CD4-positive, alpha-beta memory T cell (primary cell): ENCODE measurements at places on chromosomes 16 and 17.
A peak's percentile ranks its signal among the peaks of the same experiment; 100 is the strongest.

DNA sequence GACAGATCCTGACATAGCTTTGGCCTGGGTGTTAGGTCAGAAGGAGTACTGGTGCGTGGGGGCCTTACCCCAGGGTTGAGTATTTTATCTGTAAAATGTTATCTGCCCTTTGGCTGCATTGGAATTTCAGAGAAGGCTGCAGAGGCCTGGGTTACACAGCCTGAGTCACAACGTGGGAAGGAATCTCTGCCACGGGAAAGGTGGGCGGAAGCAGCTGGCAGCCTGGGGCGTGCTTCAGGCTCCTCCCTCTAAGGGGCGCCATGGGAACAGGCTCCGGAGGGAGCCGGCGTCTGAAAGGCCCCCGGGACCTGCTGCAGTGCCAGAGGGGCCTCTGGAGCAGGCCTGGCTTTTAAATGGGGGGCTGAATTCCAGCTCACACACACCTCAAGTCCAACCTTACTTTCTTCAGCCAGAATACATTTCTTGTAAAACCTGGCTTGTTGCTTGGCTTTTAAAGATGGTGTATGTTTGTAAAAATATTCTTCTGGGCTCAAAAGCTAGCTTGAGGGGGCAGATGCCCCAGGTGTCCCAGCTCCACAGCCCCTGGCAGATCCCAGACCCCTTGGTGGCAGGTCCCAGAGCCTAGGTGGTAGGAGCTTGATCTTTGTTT, 142.2 kb downstream of the RAB11FIP4 start:
- H3K36me3 ChIP-seq: peaks cover 40% of the 10 kb centered on the region
- H3K4me1 ChIP-seq: no peaks in the 10 kb centered on the region
- H3K27me3 ChIP-seq: no peaks in the 10 kb centered on the region

DNA sequence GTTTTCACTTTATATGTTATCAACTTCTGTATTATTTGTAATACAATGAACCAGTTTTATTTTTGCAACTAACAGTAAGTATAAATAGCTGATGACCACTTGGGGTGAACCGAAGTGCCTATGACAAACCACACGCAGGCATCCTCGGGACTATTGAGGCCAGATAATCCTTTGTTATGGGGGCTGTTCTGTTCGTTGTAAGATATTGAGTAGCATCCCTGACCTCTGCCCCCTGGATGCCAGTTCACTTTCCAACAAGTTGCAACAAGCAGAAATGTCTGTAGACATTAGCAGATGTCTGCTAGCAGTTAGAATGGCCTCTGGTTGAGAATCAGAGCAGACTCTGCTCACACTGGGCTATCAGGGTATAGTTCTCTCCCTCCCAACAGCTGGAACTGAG, 277.0 kb downstream of the WWOX start:
- H3K27me3 ChIP-seq: no peaks in the 10 kb centered on the region
- H3K4me1 ChIP-seq: no peaks in the 10 kb centered on the region
- H3K4me3 ChIP-seq: no peak overlapping the region
- H3K27ac ChIP-seq: no peak overlapping the region
- DNase-seq: no peak

- no peak overlapping the region for H3K4me3 ChIP-seq
- no peak for DNase-seq
- no peaks in the 10 kb centered on the region for H3K4me1 ChIP-seq
- no peaks in the 10 kb centered on the region for H3K27me3 ChIP-seq
- no peak overlapping the region for H3K27ac ChIP-seq
These were observed 207.7 kb downstream of the HS3ST3A1 start for GRCh38 chr17:13393841-13394710.

DNA sequence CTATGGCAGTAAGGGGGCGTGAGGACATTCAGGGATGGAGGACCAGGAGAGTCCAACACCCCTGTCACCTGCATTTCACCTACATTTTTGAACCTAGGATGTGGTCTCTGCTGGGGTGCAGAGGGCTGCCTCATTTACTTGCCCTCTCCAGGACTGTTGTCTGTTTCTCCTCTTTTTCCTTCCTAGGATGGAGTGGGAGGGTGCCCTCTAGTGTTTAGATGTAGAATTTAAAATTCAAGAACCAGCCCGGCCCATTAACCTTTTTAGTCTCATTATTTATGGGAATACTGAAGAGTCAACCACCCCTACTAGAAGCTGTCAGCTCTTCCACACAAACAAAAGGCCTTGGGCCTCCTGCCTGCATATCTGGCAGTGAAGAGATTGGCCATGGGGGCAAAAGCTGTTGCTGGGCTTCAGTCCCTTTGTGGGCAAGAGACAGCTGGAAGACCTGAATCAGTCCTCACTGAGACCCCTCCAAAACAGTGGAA, 2.5 kb upstream of the STARD3 start:
- no peak overlapping the region for H3K27ac ChIP-seq

DNA sequence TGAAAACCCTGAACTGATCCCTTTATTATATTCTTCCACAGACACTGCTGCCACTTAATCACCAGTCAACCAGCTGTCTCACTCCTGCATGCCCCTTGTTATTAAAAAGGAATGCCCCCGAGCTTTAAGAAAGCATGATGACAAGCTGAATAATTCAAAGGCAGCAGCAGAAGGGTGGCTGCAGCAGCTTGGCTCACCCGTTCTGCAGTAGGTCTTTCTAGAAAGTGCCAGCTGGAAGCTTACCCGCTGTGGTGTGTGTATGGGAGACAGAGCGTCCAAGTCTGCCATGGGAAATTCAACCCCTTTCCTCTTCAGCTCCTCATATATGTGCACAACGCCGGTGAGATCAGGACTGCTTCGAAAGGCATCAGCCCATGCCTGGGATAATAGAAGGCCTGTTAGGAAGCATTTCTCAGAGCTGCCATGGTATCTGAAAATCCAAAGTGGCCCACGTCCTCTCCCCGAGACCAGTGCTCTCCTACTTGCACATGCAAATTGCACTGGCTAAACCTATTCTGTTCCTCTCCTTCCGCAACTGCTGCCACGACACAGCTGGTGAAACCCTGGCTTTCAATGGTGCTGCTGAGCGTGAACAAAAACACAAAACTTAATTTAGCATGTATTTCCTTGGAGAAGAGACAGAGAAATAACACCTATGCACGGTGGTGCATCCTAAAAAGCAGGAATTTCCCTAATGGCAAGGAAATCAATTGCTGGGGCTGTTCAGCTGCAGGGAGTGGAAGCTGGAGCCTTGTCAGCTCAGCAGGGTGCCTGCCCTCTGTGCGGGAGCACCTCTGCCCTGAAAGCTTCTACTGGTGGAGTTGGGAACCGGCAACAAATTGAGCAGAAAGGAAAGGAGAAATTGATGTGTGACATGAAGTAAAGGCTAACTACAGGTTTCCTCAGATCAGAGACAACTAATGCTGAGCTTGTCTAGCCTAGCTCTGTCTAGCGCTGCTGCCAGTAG, 47.9 kb upstream of the SREBF1 start:
- peaks cover 8% of the 10 kb centered on the region for H3K36me3 ChIP-seq
- no peak for DNase-seq
- no peak overlapping the region for H3K27ac ChIP-seq
- H3K27me3 ChIP-seq: no peaks in the 10 kb centered on the region
- no peak overlapping the region for H3K4me3 ChIP-seq

DNA sequence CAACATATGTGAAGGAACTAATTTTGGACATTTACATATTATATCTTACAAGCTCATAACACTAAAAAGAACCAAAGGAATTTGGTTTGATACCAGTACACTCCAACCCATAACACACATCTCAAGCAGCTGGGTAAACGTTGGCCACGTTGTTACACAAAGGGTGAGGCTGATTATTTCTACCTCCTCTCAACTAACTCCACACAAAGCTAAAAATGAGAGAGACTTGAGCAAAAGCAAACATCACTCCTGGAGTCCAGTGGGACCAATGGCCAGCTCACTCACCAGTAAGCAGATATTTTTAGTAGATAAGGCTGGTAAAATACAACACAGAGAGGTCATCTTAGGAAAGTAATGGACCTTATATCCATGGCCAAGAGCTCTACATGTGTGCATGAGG, 207.6 kb downstream of the MRTFB start:
- no peaks in the 10 kb centered on the region for H3K36me3 ChIP-seq
- H3K4me3 ChIP-seq: no peak overlapping the region
- DNase-seq: no peak
- H3K4me1 ChIP-seq: no peaks in the 10 kb centered on the region
- H3K27ac ChIP-seq: no peak overlapping the region

DNA sequence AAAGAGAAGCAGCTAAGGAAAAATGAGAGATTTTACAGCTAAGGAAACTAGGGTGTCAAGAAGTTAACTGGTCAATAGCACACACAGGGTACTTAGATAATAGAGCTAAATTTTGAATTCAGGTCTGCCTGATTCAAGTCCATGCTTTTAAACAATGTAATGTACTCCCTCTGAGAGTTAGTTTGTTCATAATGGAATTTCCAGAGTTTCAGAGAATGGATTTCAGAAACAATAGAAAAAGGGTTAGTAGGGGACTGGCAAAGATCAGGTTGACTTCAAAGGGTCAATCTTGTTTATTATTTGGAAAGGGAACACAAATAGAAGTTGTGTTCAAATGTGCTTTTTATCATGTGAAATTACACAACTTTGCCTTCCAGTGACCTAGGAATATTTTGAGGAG, 17.9 kb downstream of the NSRP1 start:
- H3K4me3 ChIP-seq: no peak overlapping the region
- no peaks in the 10 kb centered on the region for H3K36me3 ChIP-seq
- peaks cover 3% of the 10 kb centered on the region for H3K4me1 ChIP-seq
- H3K27ac ChIP-seq: no peak overlapping the region
- no peak for DNase-seq
- no peaks in the 10 kb centered on the region for H3K27me3 ChIP-seq

DNA sequence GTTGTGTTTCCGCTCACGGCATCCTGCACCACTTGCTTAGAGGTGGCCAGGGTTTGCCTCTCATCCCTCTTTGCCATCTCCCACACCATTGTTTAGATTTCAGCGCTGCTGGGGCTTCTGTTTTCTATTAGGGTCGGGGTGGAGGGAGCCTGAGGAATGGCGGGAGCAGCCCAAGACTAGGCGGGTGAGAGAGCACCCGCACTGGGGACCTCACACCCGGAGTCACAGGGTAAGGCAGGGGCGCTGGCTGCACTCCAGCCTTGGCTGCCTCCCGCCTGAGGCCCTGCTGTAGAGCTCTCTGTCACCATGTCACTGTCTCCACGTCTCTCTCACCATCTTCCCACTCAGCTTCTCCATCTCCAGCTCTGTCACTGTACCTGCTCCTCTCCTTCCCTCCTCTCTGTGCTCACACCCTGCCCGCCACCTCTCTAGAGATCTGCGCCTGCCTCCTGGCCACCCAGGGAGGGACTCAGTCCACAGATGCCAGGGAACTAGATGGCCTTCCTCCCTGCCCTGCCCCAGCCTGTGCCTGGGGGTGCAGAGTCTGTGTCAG, 32.8 kb upstream of the ABCC3 start:
- H3K27ac ChIP-seq: no peak overlapping the region
- DNase-seq: no peak
- no peaks in the 10 kb centered on the region for H3K36me3 ChIP-seq
- no peak overlapping the region for H3K4me3 ChIP-seq
- H3K27me3 ChIP-seq: no peaks in the 10 kb centered on the region

GRCh38 chr16:54266363-54266955, 20.1 kb downstream of the IRX3 start:
- H3K4me1 ChIP-seq: no peaks in the 10 kb centered on the region
- H3K27me3 ChIP-seq: no peaks in the 10 kb centered on the region
- no peak overlapping the region for H3K4me3 ChIP-seq
- no peaks in the 10 kb centered on the region for H3K36me3 ChIP-seq
- no peak for DNase-seq

DNA sequence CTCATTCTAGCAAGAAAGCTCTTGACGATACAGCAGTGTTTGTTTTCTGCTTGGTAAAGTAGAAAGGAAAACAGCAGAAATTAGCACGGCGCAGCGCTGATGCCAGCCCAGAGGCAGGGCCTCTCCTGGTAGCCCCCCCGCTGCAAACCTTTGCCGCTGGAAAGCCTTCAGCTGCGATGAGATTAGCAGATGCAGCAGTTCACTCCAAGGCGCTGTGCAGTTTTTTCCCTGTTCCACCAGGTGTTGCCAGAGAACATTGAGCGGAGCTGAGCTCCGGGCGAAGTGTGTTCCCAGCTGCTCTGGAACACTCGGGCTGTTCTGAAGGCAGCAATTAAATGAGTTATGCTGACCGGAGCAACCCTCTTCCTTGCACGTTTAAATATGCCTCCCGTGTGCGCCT, 72.5 kb downstream of the RBFOX1 start:
- H3K36me3 ChIP-seq: no peaks in the 10 kb centered on the region
- H3K4me1 ChIP-seq: no peaks in the 10 kb centered on the region
- no peak for DNase-seq
- H3K27ac ChIP-seq: no peak overlapping the region

GRCh38 chr17:32127158-32127897, 15.0 kb upstream of the RHOT1 start:
- H3K4me3 ChIP-seq: peak overlapping the region; percentile 74
- H3K36me3 ChIP-seq: no peaks in the 10 kb centered on the region
- peak overlapping the region; percentile 79 for H3K27ac ChIP-seq
- peak; percentile 82 for DNase-seq

DNA sequence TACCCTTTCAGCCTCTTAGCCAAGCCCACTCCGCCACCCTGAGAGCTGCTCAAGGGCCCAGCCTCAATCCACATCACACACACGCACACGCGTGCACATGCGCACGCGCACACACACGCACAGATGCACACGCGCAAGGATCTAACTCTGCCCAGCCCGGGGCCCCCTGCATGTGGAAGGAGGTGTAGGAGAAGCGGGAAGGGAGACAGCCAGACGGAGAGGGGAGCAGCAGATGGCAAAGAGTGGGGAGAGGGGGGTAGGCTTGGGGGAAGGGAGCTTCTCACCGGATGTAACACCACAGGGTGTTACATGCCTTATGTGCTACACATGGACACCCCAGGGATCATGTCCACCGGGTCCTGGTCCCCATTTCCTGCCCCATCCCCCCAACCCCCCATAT, 15.3 kb downstream of the DLG4 start:
- no peaks in the 10 kb centered on the region for H3K36me3 ChIP-seq
- H3K4me1 ChIP-seq: peaks cover 21% of the 10 kb centered on the region

DNA sequence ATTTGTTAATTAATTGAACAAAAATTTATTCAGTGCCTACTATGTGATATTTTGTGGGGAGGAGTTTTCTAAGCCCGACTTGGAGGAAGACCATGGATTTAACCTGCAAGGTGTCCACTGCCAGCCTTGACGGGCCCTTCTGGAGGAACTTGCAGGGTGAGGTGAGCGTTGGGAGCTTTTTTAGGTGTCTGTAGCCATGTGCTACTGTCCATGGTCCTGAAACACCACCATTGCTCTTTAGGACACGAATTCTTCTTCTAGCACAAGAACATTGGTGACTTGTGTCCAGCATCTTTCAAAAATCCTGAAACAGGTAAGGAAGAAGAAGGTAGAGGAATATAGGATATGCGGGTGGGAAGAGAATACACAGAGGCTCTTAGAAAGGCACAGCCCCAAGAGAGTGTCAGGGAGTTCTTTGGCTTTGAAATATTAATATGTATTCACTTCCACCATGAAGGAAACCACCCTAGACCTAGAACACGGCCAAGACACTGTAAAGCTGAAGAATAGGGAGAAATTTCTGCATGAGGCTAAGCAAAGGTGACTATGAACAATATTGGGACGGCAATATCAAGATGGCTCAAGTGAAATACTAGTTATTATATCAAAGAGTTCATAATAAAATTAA, 27.9 kb upstream of the OR4D1 start:
- no peaks in the 10 kb centered on the region for H3K36me3 ChIP-seq
- H3K4me3 ChIP-seq: no peak overlapping the region
- H3K4me1 ChIP-seq: peaks cover 8% of the 10 kb centered on the region
- peak; percentile 62 for DNase-seq
- no peak overlapping the region for H3K27ac ChIP-seq
- H3K27me3 ChIP-seq: no peaks in the 10 kb centered on the region
